ENCODE measurements at places on chromosomes 2 and 18.

GRCh38 chr2:238487652-238488346, 61.1 kb downstream of the ASB1 start:
- DNase-seq: no peak

DNA sequence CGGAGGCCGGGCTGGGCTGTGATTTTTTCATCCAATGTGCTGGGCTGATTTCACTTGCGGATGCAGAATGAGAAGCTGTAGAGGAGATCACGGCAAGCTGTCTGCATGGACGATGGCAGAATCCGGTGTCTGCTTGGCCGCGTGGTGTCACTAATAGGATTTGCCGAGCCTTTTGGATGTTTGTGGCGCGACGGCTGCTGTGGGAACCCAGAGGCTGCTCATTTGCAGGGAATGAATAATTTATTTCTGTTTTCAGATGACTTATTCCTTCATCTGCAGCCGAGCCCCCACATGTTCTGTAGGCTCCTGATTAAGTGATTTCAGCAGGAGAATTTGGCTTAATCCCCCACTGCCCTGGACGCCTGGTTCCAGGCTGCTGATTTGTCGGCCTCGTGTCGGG, 62.6 kb downstream of the ODC1 start:
- no peak for DNase-seq

GRCh38 chr2:112869258-112869842, 32.8 kb upstream of the IL1B start:
- DNase-seq: peak; percentile 28

- no peak for DNase-seq
These were observed at the start of gene RPRM for GRCh38 chr2:153478289-153479261. Gene RPRM, minus strand, starts transcription at chr2:153478762. Its CDS starts 197 bp downstream, at chr2:153478565.

GRCh38 chr2:69683170-69683971, 39.8 kb upstream of the AAK1 start:
- peak; percentile 44 for DNase-seq

- no peak for DNase-seq
These were observed 3.1 kb upstream of the MSGN1 start for GRCh38 chr2:17813010-17813741.
